ENCODE measurements at places on chromosomes 2 and 18.
A peak's percentile ranks its signal among the peaks of the same experiment; 100 is the strongest.

- DNase-seq, result no peak
These were observed 600.8 kb downstream of the CPS1 start for GRCh38 chr2:211157211-211157610.

DNA sequence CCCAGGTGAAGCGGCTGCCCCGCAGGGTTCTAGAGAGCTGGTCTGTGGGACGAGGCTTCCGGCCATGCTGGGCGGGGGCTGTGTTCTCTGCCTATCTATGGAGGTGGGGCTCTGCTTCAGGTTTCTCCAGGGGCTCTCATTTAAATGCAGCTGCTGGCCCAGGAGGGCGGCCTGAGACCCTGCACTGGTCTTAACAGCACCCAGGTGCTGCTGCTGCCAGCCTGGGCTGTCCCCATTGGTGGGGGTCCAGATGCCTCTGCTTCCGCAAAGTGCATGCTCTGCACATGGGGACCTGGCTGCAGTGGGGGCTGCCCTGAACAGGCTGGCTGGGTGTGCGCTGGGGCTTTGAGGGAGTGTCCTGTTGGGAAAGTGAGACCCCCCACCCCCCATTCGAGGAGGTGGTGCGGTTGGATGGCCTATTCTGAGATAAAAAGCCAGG, 29.7 kb upstream of the ALLC start:
- no peak for DNase-seq

- DNase-seq, result no peak
These were observed 175.2 kb downstream of the NYAP2 start for GRCh38 chr2:225574582-225575138.

DNA sequence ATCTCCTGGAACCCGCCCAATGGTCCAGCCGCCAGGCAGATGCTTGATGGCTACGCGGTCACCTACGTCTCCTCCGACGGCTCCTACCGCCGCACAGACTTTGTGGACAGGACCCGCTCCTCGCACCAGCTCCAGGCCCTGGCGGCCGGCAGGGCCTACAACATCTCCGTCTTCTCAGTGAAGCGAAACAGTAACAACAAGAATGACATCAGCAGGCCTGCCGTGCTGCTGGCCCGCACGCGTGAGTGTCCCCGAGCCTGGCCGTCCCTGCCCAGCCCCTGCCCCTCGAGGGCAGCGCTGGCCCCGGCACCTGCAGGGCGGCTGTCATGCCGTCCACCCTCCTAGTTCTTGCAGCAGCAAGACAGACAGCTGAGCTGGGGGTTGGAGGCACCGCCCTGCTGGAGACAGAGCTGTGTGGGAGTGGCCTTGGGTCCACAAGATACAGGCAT, 36.7 kb downstream of the MTERF4 start:
- DNase-seq, result no peak

GRCh38 chr2:231246171-231246842, 47.9 kb downstream of the ARMC9 start:
- DNase-seq, result no peak

DNA sequence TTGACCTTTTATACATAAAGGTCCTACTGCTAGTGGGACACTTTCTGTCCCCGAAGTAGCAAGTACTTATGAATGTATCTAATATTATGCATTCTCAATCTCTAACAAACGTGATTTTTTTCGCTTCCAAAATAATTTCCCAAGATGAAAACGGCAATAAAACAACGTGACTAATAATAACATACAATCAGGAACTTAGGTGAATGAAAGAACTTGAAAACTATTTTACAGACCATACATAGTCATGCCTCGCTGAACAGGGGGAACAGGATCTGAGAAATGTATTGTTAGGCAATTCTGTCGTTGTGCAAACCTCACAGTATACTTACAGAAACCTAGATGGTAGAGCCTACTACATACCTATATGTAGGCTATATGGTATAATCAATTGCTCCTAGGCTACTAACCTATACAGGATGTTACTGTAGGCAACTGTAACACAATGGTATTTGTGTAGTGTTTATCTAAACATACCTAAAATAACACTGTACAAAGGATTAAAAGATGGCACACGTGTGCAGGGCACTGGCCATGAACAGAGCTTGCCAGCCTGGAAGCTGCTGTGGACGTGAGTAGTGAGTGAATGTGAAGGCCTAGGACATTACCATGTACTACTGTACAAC, 2.5 kb downstream of the RTN4 start:
- no peak for DNase-seq

DNA sequence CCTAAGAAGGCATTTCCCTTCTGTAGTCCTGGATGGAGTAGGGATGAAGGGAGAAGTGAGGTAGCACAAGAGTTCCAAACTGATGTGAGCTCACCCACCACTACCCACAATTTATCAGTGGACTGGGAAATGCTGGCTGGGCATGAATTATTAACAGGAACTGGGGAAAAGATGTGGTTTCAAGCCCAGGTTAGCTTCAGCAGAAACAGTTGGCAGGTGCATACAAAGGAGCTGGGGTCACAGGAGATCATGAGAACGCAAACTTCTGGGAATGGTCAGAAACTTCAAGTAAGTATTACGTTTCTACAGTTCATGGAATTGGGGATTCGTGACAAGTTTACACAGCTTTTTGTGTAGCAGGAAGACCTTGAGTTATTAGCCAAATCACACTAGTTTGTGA, 5.4 kb downstream of the CCDC141 start:
- DNase-seq, result no peak

DNA sequence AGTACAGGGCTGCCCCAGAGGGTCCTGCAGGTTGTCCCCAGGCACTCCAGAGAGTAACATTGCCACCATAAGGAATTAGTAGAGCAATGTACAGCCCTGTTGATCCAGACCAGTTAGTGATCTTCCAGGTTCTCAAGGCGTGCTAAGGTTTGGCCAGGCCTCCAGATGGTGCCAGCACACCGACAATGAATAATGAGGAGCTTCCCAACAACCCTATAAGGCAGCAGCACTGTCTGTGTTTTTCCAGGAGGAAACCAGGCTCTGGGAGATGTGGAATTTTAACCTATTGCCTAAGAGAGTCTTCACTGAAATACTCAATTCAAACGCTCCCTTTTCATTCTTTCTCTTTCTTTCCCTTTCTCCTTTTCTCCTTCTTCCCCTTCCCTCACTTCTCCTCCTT, 122.1 kb downstream of the MGAT5 start:
- no peak for DNase-seq

- peak; percentile 96 for DNase-seq
These were observed 14.7 kb downstream of the NIFK start for GRCh38 chr2:121721926-121722325.

All from SK-N-MC (cell line).